ENCODE measurements at places on chromosomes 3 and 15.

DNA sequence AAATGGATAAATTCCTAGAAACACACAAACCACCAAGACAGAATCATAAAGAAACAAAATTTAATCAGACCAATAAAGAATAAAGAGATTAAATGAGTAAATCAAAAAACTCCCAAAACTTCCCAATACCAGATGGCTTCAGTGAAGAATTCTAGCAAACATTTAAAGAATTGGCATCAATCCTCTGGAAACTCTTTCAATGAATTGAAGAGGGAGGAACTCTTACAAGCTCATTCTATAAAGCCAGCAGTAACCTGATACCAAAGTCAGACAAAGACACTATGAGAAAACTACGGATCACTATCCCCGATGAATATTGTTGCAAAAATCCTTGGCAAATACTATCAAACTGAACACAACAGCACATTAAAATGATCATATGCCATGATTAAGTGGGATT lies 81.9 kb upstream of the SLCO2A1 start:
- no peak for DNase-seq

- DNase-seq, result no peak
Observed at GRCh38 chr3:58668247-58668646, 1.7 kb upstream of the FAM3D start.

DNA sequence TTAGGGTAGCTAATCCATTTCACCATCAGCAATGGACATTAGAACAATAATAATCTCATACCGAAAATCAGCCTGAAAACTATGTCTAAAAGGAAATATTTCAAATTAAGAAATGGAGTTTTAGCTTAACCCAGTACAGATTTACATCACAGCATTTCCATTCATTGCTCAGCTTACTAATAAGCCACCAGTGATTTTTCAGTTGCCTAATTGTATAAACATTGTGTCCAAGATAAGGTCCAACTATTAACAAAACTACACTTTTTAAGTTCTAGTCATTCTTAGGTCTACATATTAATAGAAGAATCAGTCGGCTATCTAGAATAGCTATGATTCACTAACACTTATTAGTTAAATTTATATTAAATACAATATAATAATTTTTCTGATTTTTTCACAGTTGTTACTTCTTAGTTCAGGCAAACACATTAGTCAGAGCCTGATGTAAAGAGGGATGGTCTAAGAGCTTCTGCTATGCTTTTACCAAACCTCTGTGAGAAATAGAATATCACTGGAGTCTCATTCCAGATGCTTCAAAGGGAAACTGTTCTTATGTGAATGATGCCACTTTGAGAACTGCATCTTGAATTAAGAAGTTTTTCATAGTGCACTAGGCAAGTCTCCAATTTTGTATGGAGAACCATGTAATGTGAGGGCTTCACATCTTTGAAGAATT lies 74.1 kb downstream of the CMSS1 start:
- DNase-seq, result no peak

GRCh38 chr3:180749322-180749721 lies 70.0 kb upstream of the CCDC39 start:
- DNase-seq, result no peak
